ENCODE measurements at places on chromosomes 4 and X. TPM values are rescaled to one million over a fixed set of nuclear protein-coding genes. Genes with fewer than 3 reads are reported as not detected.

BMP3 gene
- 1.8 TPM for total RNA-seq

PDGFC gene
- 0.64 TPM for total RNA-seq

GPR82 gene
- total RNA-seq = not detected

STOX2 gene
- 26.7 TPM for total RNA-seq

MAGEB2 gene
- not detected for total RNA-seq

MAGEC1 gene
- not detected for total RNA-seq

TEX13B gene
- total RNA-seq = not detected

GRCh38 chr4:7872264-7872771 lies 67.3 kb downstream of the AFAP1 start:
- DNase-seq = peak; percentile 52

DNA sequence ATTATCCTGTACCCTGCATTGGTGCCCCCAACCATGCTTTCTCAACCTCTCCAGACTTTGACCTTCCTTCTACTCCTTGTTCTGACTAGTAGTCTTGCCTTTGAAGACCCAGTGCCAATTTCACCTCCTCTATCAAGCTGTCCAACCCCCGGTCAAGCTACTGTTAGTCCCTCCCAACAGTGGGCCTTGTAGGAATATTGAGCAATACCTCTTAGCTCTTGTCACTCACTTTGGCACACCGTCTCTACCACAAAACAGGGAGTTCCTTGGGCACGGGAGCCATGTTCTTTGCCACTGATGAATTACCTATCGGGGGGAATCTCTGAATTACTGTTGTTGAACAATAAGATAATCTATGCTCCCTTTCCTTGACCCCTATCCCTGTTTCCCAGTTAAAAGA lies 25.2 kb downstream of the LAS1L start:
- no peak for DNase-seq

DNA sequence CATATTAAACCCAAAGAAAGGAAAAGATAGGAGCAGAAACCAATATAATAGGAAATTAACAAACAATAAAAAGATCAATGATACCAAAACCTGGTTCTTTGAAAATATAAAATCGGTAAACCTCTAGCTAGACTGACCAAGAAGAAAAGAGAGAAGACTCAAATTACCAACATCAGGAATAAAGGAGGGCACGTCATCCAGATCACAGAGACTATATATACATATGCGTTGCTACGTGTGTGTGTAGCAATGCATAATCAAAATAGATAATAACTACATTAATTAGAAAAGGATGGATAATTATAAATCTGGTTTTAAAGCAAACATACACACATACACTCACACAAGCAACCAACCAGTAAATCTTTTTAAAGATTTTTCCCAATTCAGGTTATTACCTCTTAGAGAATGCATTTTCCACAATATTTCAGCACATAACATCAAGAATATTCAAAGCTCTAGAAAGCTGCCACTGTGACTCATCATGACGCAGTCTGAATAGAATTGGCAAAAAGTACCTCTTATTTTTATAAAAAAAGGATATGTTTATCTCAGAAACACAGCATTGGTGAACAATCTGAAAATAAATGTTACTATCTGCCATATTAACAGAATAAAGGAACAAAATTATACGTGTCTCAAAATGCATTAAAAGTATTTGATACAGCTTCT lies 41.4 kb upstream of the USP9X start:
- no peak for DNase-seq

- no peak for DNase-seq
These were observed 24.9 kb upstream of the DCHS2 start for GRCh38 chr4:154516318-154517029.

- DNase-seq = no peak
These were observed 39.6 kb downstream of the CLDN34 start for GRCh38 chrX:10006770-10007169.
